Upper lobe of right lung (tissue), 1 donor: ENCODE measurements at places on chromosomes 7 and 10. TPM values are rescaled to one million over a fixed set of nuclear protein-coding genes. Genes with fewer than 3 reads are reported as not detected.

Gene SCART1
- total RNA-seq = 2.6 TPM

Gene CD36
- total RNA-seq = 115 TPM

Gene KLF14
- total RNA-seq = not detected

Gene RSPH10B2
- total RNA-seq = not detected

Gene NPVF
- not detected for total RNA-seq

DNA sequence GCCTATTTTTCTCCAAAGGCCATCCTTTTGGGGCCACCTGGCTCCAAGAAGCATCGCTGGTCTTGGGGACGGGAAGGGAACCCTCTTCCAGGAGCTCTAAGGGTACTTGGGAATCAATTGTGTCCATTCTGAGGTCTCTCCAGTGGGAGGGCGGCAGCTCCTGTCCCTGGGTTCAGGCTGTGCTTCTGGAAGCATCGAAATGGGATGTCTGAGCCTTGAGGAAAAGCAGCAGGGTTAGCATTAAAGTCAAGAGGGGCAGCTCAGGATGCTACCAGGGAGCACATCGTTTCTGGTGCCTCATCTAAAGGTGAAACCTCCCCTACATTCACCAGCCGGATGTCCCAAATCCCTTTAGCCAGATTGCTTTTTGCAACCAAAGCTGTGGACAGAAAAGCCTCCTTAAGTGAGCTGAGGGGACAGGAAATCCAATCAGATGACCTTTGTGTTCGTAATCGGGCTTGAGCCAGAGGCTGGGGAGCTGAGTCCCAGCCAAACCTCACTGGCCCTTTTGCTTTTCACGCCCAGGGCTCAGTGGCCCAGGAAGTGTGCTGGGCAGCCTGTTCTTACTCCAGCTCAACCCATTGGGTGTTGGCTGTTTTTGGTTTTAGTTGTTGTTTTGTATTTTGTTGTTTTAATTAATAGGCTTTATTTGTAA, 88.8 kb upstream of the ANLN start:
- peak; percentile 26 for DNase-seq
- H3K4me1 ChIP-seq = peaks cover 29% of the 10 kb centered on the region
- no peaks in the 10 kb centered on the region for H3K27me3 ChIP-seq
- H3K4me3 ChIP-seq = no peak overlapping the region

DNA sequence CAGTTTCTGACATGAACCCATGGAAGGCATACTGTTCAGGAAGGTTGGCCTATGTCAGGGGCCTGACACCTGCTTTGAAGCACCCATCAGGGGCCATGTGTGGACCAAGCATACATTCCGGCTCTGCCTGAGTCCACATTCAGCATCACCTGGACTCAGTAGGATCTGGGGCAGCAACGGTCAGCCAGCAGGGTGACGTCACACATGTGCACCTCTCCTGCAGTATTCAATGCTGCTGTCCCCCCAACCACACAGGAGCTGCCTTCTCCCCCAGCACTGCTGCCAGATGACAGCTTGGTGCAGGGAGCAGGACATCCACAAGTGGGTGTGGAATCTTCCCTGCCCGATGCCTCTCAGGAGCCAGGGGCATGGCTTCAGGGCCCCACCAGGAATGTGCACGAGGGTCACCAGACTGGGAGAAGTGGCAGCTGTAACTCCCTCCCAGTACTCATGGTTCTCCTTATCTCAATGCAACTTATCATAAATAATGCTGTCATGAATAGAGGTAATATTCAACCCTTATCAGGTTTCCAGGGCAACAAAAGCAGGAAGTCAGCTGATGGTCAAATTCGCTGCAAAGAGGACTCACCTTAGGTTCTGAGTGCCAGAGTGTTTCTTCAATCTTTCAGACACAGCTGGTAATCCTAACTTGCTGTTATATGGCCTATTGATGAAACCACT, 292.9 kb downstream of the PAXIP1 start:
- H3K27ac ChIP-seq = no peak overlapping the region
- no peaks in the 10 kb centered on the region for H3K36me3 ChIP-seq
- DNase-seq = no peak
- H3K27me3 ChIP-seq = no peaks in the 10 kb centered on the region

- H3K27me3 ChIP-seq = no peaks in the 10 kb centered on the region
- no peaks in the 10 kb centered on the region for H3K4me1 ChIP-seq
- H3K27ac ChIP-seq = no peak overlapping the region
- no peak for DNase-seq
These were observed 50.2 kb upstream of the UBN2 start for GRCh38 chr7:139180700-139181311.

- H3K4me3 ChIP-seq = no peak overlapping the region
- no peaks in the 10 kb centered on the region for H3K27me3 ChIP-seq
- H3K36me3 ChIP-seq = no peaks in the 10 kb centered on the region
- no peak for DNase-seq
These were observed 31.9 kb downstream of the RSBN1L start for GRCh38 chr7:77727936-77728701.

DNA sequence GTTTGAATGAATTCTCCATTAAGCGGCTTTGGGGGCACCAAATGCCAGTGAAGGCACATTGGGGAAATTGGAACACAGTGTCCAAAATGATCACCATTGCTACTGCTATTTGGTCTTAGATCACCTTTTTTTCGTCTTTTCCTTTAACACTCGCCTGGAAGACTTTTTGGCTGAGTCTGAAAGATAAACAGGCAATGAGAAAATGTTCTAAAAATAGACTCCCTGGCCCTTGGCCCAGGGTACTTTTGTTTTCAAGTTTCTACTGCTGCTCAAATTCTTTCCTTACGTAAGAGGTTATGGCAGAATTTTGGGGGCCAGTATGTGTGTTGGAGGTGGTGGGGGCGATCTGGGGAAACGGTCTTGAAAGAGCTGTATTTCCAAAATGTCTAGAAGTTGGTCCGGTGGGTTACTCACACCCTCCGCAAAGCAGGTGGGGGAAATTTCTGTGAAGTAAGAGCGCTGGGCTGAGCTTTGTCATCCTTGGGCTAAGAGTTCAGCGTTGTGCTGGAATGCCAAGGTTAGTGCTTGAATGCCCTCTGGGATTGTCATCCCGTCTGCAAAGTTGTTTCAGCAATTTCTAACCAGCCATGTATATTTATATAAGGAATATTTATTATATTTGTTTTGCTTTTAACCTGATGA, 1.3 kb upstream of the ITPRIP start:
- DNase-seq = no peak
- H3K4me1 ChIP-seq = peaks cover 42% of the 10 kb centered on the region
- H3K27me3 ChIP-seq = no peaks in the 10 kb centered on the region
- H3K36me3 ChIP-seq = peaks cover 2% of the 10 kb centered on the region
- peak overlapping the region; percentile 91 for H3K4me3 ChIP-seq

- H3K27me3 ChIP-seq = no peaks in the 10 kb centered on the region
- H3K27ac ChIP-seq = no peak overlapping the region
- no peaks in the 10 kb centered on the region for H3K4me1 ChIP-seq
- DNase-seq = no peak
- no peak overlapping the region for H3K4me3 ChIP-seq
These were observed 309.2 kb downstream of the GFRA1 start for GRCh38 chr10:115963848-115964247.

DNA sequence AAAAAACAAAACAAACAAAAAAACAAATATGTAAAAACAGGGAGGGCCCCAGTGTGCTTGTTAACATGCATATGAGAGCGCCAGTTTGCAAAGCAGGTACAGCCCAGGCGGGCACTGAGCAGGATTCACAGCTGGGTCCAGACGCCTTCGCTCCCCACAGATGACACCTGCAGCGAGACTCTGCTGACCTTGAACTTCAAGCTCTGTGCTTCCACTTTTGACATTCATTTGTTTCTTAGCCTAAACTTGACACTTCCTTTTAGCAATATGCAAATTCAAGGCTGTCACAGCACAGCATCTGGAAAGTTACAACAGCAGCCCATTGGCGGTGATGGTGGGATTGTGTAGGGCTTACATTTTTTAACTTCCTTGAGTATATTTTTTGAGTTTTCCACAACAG, 88.8 kb upstream of the TNS3 start:
- no peaks in the 10 kb centered on the region for H3K27me3 ChIP-seq
- no peaks in the 10 kb centered on the region for H3K36me3 ChIP-seq
- no peak for DNase-seq
- H3K27ac ChIP-seq = peak overlapping the region; percentile 66

DNA sequence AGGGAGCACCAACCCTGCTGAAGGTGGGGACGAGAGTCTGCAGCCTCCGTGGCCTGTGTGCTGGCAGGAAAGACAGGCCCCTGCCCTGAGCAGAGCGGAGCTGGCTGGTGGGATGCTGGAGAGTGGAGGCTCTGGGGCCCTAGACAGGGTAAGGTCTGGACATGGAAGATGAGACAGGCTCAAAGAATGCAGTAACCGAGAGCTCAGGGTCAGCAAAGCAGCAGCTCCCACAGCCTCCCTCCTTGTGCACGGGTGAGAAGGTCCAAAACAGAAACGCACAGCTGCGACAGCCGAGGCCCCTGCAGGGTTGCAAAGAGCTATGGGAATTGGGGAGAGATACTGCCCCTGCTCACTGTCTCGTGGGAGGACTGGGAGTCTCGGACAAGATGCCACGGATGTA, 80.5 kb downstream of the TNS3 start:
- H3K27me3 ChIP-seq = no peaks in the 10 kb centered on the region
- H3K4me3 ChIP-seq = no peak overlapping the region
- H3K36me3 ChIP-seq = no peaks in the 10 kb centered on the region
- H3K27ac ChIP-seq = no peak overlapping the region
- no peak for DNase-seq

- H3K27ac ChIP-seq = no peak overlapping the region
- H3K27me3 ChIP-seq = peaks cover 8% of the 10 kb centered on the region
- H3K36me3 ChIP-seq = no peaks in the 10 kb centered on the region
These were observed 273.3 kb downstream of the DNAJB6 start for GRCh38 chr7:157609932-157610640.

- H3K4me1 ChIP-seq = peaks cover 17% of the 10 kb centered on the region
- no peak for DNase-seq
- no peaks in the 10 kb centered on the region for H3K36me3 ChIP-seq
- no peaks in the 10 kb centered on the region for H3K27me3 ChIP-seq
- H3K27ac ChIP-seq = no peak overlapping the region
These were observed 6.5 kb downstream of the DOCK4 start for GRCh38 chr7:112199672-112200071.
